HFF-Myc (cell line): ENCODE measurements at places on chromosomes 3 and 15.

GRCh38 chr3:56800130-56800831, 1.5 kb downstream of the ARHGEF3 start:
- DNase-seq: no peak

DNA sequence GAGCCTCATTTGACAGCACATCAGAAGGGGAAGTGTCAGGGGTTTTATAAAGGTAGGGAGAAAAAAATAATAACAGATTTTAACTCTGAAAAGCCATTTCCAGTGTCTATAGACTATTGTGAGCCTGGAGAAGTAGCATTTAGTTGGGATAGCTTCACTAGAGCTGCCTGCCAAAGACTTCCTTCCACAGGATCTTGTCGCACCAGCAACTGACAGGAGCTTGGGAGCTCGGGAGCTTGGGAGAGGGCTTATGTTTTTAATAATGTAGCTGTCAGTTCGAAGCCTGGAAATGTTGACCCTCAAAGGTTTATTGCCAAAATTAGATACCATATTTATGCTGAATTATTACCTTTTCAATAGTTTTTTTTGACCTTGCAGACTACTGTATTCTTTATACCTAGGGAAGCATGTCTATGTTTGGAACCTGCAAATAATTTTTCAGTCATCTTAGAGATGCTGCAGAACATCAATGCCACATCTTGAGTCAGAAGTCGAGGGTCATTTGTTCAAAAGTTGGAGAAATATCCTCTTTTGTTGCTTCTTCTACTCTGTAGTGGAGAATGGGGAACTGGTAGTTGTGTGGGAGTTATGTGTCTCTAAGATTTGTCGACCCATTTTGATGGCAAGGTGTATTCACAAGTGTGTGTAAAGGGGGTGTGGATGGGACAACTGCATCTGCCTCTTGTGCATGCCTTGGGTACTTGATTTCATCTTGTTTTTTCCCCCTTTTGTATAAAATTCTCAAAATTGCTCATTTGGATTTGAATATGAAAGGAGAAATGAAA, 41.7 kb downstream of the ARPP21 start:
- DNase-seq: no peak

DNA sequence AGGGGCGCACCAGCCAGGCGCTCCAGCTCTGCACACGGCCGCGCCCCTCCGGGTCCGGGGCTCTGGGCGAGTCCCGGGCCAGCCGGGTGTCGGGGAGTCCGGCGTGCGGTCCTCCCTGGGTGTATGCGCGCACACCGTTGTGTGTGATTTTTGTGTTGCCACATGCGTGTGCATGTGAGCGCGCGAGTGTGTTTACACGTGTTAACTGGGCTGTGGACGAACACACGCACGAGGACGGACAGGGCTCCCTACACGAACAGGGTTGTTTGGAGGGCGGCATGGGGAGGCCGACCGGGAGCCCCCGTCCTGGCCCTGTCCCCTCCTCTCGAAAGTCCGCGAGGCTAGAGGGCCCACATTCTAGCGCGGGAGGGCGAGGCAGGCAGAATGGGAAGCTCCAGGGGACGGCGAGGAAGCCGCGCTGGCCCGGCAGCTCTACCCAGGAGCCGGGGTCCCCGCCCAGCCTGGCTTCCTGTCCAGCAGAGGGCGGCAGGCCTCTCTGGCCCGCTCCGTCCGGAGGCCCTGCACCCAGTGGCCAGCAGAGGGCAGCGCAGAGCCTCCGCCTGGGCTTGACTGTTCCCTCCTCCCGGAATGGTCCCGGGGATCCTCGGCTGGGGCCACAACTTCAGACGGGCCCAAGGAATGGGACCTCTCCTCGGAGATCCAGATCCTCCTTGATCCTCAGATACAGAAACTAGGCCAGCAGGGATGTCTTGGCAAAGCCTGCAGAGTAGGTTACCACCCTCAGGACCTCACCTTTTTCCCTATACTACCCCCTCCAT, 611 bp upstream of the LINGO1 start:
- DNase-seq: peak; percentile 31

DNA sequence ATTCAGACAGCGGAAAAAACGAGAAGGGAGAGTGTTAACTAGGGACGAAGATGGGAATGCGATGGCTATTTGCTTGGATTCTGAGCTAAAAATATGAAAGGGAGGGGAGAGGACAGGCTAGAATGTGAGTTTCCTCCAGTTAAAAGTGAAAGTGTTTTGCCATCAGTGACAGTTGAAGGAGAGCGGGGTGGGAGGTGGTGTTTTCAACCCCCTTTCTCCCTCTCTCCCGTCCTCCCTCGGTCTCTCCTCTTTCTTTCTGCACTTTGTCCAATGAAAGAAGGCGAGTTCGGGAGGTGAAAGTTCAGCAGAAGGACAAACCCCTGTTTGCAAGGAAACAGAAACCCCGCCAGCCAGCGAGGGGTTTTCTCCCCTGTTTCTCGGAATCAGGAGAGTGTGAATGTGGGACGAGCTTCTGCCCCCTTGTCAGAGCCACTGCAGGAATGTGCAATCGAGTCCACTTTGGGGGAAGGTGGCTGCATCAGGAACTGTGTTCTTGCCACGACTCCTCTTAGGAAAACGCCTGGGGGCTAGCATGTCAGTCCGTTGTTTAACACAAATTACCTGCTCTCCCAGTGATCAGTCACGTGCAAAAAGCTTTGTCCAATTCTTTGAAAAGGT, 975 bp upstream of the FOXP1 start:
- no peak for DNase-seq

DNA sequence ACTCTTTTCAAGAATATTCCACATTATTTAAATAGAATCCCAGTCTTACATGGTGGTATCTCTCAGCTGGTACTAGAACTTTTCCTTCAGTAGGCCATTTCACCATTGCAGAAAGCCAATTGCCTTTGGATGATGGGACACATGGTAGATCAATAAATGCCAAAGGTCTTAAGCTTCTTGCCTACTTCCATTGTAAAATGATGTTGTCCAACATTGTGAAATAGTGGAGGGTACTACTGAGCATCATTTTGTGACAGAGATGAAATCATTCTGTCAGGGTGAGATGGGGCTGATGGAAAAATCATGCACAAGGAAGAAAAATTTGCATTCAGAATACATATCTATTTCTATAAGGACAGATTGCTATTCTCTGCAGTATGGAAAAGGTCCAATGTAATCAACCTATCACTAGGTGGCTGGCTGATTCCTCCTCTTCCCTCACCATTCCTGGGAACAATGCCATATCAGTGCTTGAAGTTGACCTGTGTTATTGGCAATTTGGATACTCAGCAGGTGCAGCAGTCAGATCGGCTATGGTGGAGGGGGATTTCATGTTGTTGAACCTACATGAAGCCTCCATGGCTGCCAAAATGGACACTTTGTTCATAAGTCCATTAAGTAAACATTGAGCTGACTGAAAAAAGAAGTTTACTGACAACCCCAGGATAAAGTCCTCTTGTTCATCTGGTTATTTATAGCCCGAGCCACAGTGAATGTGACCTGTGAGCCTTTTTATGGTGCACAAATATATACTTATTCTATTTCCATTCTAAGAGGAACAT, 596.9 kb upstream of the ARPP21 start:
- no peak for DNase-seq

DNA sequence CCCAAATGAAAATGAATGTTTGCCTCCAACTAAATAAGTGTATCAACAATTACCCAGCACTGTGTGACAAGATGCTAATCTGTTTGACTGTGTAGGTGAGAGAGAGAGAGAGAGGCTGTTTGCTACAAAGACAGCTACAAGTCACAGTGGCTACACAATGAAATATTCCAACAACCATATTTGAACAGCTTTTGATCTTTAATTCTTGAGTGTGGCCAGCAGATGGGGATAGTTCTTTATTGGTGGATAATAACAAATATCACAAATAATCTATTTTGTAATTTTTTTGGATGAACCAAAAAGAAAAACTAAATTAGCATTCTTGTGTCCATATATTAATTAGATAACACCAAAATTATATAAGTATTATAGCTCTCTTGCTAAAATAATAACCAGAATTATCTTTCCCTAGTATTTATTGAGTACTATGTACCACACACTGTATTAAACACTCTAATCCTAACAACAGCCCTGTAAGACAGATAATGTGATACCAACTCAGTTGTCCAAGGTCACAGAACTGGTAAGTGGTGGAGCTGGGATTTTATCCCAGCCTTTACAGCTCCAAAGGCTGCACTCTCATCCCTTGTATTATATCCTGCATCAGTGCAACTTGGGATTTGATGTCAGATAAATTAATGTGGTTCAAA, 61.9 kb upstream of the C3orf80 start:
- DNase-seq: no peak
